ENCODE measurements at places on chromosomes 2 and 18. TPM values are rescaled to one million over a fixed set of nuclear protein-coding genes. Genes with fewer than 3 reads are reported as not detected.

ACTG2 gene
- 4.4 TPM for total RNA-seq

VWC2L gene
- total RNA-seq: not detected

MAPK4 gene
- 0.89 TPM for total RNA-seq

RIT2 gene
- total RNA-seq: not detected

CRYGD gene
- total RNA-seq: not detected

GRCh38 chr2:69603146-69603743, 40.3 kb downstream of the AAK1 start:
- DNase-seq: no peak

- DNase-seq: no peak
Measured at GRCh38 chr18:63356272-63356896, 10.6 kb downstream of the KDSR start.

DNA sequence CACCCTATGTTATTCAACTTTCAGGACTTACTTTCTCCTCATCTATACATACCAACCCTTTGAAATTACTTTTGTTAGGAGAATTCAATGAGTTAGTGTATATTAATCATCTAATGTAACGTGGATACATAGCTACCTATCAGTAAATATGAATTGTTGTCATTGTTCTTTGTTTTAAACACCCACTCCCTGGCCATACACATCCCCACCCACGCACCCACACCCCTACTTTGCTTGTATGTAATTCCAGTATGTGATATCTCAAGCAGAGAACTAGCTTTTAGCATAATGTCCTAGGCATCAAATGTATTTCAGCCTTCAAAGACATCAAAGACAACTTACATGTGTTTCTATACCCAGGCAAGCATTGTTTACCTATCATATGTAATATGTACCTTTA, 129.2 kb downstream of the MAP4K4 start:
- DNase-seq: no peak

DNA sequence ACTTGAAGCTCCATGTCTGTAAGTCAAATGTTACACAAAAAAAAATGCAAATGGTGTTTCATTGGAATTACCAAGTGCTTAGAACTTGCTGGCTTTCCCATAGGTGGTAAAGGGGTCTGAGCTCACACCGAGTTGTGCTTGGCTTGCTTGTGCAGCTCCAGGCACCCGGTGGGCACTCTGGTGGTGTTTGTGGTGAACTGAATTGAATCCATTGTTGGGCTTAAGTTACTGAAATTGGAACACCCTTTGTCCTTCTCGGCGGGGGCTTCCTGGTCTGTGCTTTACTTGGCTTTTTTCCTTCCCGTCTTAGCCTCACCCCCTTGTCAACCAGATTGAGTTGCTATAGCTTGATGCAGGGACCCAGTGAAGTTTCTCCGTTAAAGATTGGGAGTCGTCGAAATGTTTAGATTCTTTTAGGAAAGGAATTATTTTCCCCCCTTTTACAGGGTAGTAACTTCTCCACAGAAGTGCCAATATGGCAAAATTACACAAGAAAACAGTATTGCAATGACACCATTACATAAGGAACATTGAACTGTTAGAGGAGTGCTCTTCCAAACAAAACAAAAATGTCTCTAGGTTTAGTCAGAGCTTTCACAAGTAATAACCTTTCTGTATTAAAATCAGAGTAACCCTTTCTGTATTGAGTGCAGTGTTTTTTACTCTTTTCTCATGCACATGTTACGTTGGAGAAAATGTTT, 97.9 kb upstream of the IL1R2 start:
- no peak for DNase-seq

DNA sequence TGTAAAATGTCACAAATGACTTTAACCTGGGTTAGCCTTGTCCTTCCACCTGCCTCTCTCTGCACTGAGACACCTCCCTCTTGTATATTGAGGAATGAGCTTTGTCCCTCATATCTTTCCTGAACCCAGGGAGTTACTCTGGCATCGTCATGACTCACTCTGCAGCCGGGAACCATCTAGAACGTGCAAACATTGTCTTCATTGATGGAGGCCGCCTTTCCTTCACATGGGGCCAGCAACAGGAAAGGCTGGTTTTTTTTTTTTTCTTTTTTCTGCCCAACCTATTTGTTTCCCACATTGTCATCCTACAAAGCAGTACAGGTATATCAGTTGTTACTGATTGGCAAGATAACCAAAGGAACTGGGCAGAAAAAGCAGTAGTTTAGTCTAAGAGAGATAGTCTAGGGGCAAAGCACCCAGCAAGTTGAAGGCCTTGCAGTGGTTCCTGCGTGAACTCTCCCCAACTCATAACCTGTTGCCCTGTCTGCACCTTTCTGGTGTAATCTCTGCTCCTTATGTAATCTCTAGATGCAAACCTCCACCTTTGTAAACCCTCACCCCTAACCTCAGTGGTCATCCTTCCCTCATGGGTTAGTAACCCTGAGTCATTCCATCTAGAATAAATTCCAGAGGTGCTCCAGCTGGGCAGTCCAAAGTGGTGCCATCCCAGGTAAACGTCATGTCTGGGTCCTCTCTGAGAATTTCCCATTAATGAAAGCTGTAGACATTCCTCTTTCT, 38.3 kb downstream of the SLC40A1 start:
- DNase-seq: no peak

DNA sequence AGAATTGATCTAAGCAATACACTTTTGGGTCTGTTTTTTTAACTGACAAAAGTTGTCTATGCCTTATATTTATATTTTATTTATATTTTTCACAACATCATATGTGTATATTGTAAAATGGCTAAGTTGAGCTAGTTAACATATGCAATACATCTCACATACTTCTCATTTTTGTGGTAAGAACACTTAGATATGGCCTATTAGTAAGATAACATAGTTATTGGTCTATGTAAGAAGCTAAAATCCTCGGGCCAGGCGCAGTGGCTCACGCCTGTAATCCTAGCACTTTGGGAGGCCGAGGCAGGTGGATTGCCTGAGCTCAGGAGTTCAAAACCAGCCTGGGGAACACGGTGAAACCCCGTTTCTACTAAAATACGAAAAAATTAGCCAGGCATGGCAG, 275.6 kb upstream of the ID2 start:
- DNase-seq: no peak
